Stimulated activated CD8-positive, alpha-beta memory T cell treated with anti-CD3 and anti-CD28 coated beads, Interleukin-15, amount 100 ng/mL, for 1 hour (primary cell): ENCODE measurements at places on chromosomes 16 and 17.

- no peak for DNase-seq
These were observed 7.8 kb downstream of the IRX5 start for GRCh38 chr16:54938212-54939028.

GRCh38 chr16:70750893-70751467, 50.0 kb downstream of the VAC14 start:
- no peak for DNase-seq

GRCh38 chr17:79852748-79853147, 13.5 kb upstream of the CBX4 start:
- no peak for DNase-seq

- no peak for DNase-seq
These were observed 190.9 kb downstream of the CCDC182 start for GRCh38 chr17:57553991-57554825.
